ENCODE measurements at places on chromosomes 7 and 10. TPM values are rescaled to one million over a fixed set of nuclear protein-coding genes. Genes with fewer than 3 reads are reported as not detected.

- peaks cover 2% of the 10 kb centered on the region for H3K27me3 ChIP-seq
- no peak overlapping the region for H3K27ac ChIP-seq
- H3K36me3 ChIP-seq, result no peaks in the 10 kb centered on the region
- no peaks in the 10 kb centered on the region for H3K4me1 ChIP-seq
- DNase-seq, result peak; percentile 75
Observed at GRCh38 chr7:155002411-155003091, 373 bp downstream of the PAXIP1 start.

DNA sequence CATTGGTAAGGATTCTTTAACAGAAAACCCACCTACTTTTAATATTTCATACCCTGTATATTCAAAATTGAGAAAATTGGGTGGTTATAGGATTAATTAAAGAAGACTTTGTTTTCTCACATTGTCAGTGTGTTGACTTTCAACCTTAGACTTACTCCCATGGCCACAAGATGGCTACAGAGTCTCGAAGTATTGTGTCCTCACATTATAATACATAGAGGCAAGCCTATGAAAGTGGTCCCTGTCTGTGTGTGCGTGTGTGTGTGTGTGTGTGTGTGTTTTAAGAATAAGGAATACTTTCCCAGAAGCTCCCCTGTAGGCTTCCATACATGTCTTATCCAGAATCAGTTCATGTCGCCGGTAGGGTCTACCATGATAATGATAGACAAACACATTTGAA is 180.0 kb downstream of the PHF14 start:
- no peaks in the 10 kb centered on the region for H3K36me3 ChIP-seq
- H3K4me1 ChIP-seq, result peaks cover 4% of the 10 kb centered on the region
- H3K4me3 ChIP-seq, result no peak overlapping the region
- H3K27me3 ChIP-seq, result peaks cover 2% of the 10 kb centered on the region

- DNase-seq, result no peak
- no peak overlapping the region for H3K4me3 ChIP-seq
- H3K4me1 ChIP-seq, result no peaks in the 10 kb centered on the region
- peaks cover 3% of the 10 kb centered on the region for H3K27me3 ChIP-seq
- H3K36me3 ChIP-seq, result no peaks in the 10 kb centered on the region
- H3K27ac ChIP-seq, result no peak overlapping the region
Observed at GRCh38 chr7:77525231-77525630, 11.9 kb upstream of the PTPN12 start.

DNA sequence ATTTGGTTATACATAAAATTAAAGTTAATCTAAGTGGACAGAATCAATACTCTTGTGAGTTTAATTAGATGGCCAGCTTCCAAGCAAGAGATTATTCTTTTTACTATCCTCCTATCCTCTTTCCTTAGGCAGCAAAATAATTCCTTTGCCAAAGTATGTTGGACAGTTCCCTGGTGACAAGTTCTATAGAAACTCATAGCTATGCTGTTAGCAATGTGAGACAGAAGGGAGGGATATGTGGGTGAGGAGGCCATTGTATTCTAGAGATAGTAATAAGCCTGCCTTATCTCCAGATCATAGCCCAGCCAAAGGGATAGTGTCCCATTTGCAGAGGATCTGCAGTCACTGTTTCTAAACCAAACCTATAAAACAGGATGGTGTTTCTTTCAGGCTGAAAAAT is 181.6 kb upstream of the HDAC9 start:
- no peak overlapping the region for H3K4me3 ChIP-seq
- no peak for DNase-seq
- no peaks in the 10 kb centered on the region for H3K36me3 ChIP-seq
- no peak overlapping the region for H3K27ac ChIP-seq

- H3K4me3 ChIP-seq, result no peak overlapping the region
- no peaks in the 10 kb centered on the region for H3K36me3 ChIP-seq
- no peak for DNase-seq
- no peak overlapping the region for H3K27ac ChIP-seq
- H3K4me1 ChIP-seq, result no peaks in the 10 kb centered on the region
- peaks cover 2% of the 10 kb centered on the region for H3K27me3 ChIP-seq
Observed at GRCh38 chr7:102450242-102450641, 14.4 kb downstream of the ALKBH4 start.

The SFTPD gene
- 0.51 TPM for total RNA-seq

Data from glutamatergic neuron (in vitro differentiated cells).